ENCODE measurements at places on chromosomes 5 and 9.

GRCh38 chr5:111627862-111628261 lies 115.5 kb upstream of the STARD4 start:
- no peak for DNase-seq

GRCh38 chr5:6714226-6715041 lies 1.2 kb downstream of the TENT4A start:
- peak; percentile 17 for DNase-seq

GRCh38 chr9:19694601-19695000 lies 94.2 kb downstream of the SLC24A2 start:
- DNase-seq: no peak

- DNase-seq: no peak
These were observed 138.7 kb downstream of the SYK start for GRCh38 chr9:90940280-90940679.

DNA sequence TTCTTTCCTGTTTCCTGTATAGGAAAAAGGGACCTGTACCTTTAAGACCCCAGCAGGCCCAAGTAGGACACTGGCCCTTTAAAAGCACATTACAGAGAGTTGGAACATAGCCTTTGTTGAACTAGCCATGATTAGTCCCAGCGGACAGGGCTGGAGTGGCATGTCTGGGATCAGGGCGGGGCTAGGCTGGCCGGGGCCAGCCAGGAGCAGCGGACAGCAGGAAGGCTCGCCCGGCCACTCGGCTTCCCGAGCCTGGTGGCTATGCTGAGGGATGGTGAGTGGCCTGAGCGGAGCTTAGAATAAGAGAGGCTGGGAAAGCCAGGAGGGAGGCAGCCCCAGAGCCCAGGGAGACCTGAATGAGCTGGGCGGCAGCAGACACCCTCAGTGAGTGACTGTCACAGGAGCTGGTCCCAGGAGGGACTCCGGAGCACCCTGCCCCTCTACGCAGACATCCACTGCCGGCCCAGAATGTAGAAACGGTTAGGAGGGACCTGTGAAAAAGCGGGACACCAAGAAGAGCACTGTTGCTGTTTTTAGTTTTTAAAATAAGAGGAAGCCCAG lies 92.1 kb downstream of the DAB2IP start:
- DNase-seq: peak; percentile 73

DNA sequence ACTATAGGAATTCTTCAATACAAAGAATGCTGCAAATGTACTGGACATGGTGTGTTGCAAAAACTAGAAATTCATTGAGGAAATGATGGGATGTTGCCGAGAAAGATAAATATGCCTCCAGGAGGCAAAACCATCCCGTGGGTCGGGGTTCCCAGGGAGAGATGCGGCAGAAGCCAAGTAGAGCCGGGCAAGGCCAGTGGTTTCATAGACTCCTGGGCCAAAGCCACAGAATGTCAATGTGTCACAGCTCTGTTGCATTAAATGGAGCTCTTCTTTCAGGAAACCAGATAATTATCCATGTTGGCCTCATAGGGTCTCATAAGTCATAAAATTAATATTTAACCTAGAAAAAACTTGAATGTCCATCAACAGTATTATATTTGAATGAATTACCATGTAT lies 419.5 kb upstream of the CDH10 start:
- no peak for DNase-seq

- peak; percentile 37 for DNase-seq
These were observed 82.8 kb downstream of the GTF3C4 start for GRCh38 chr9:132752877-132753592.

DNA sequence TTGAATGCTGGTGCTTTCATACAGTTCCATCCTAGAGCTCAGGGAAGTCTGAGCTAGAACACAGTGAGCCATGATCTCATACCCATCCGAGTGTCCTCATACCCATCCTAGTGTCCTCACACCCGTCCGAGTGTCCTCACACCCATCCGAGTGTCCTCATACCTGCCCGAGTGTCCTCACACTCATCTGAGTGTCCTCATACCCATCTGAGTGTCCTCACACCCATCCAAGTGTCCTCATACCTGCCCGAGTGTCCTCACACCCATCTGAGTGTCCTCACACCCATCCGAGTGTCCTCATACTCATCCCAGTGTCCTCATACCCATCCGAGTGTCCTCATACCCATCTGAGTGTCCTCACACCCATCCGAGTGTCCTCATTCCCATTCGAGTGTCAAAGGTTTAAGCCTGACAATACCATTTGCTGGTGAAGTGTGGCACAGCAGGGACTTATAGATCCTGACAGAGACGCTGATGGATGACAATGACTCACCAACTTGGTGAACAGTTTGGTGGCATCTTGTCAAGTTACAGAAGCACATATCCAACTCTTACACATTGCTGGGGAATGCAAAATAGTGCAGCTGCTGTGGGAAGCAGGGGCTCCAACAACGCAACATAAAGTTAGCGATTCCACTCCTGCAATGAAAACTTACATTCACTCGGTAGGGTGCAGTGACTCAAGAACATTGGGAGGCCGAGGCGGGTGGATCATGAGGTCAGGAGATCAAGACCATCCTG lies 77.0 kb upstream of the COL5A1 start:
- DNase-seq: peak; percentile 51

GRCh38 chr5:10036136-10036815 lies 213.4 kb downstream of the ATPSCKMT start:
- peak; percentile 45 for DNase-seq

DNA sequence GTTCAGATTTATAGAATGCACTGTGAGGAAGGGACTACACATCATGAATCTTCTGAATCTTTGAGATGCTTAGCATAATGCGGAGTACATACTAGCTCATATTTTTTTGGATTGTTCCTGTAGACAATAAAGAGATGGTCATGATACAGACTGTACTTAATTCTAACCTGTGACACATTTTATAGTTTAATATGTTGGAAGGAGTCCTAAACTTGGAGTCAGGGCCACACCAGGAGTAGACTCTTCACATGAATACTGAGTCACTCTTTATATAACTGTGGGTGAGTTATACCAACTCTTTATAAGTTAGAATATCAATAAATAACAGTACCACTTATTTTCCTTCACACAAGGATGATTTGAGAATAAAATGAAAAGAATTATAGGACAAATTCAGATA lies 16.9 kb downstream of the C9orf85 start:
- no peak for DNase-seq

DNA sequence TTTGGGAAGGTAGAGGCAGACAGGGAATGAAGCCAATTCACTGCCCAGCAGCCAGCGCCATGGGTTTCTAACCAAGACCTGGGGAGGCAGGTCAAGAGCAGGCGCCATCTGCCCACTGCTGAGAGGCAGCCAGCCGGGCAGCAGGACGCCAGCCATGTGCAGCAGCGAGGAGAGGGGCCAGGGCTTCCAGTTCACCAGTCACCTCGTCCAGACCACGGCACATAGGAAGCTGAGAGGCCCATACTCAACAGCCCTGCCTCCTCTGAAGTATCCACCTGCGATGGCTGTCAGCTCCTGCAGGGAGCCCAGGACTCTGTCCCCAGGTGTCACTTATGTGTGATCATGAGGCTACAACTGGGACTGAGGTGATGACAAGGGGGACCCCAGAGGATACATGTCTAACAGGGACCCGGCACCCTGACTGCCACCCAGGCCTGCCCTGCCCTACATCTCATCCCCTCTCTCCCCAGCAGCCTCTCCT lies 30.1 kb downstream of the IPPK start:
- no peak for DNase-seq

GRCh38 chr5:72634444-72634843 lies 127.2 kb upstream of the ZNF366 start:
- DNase-seq: no peak

- no peak for DNase-seq
These were observed 49.9 kb downstream of the ADAMTS12 start for GRCh38 chr5:33841891-33842290.

GRCh38 chr9:76827296-76828080 lies 63.2 kb downstream of the PCA3 start:
- DNase-seq: no peak

GRCh38 chr9:109918339-109919163 lies 138.6 kb downstream of the PALM2AKAP2 start:
- DNase-seq: peak; percentile 50

DNA sequence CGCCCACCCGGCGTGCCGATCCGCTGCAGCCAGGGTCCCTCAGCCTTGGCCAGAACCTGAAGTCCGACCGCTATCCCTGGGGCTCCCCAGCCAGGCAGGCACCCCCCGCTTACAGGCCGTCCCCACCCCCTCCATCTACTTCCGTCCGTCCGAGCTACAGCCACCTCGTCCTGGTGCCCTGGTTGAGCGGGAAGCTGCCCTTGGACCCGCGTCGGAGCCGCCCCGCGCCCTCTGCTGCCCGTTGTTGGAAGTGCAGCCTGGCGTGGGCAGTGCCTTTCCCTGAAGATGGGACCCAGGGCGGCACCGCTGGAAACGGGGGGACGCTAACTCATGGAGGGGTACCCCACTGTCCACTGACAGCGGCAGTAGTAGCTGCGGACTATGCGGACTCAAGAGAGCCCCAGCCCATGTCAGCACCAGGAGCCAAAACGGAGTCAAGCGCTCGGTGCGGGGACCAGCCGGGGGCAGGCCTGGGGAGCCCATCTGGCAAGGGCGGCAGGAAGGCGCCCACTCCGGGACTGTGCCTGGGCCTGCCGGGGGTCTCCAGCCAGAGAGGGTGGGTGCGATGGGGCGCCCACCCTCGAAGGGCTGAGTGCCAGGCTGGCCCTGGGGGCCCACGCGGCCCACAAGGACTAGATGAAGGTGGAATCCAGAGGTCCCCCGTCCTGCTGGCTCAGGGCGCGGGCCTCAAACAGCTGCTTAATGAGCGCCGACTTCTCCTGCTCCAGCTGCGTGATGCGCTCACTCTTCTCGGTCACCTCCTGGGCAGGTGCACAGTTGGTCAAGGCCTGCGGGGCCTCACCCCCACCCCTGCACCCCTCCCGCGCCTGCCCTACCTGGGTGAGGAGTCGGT lies 6.1 kb downstream of the SAPCD2 start:
- peak; percentile 69 for DNase-seq

GRCh38 chr9:133694686-133695085 lies 43.5 kb downstream of the SARDH start:
- no peak for DNase-seq

DNA sequence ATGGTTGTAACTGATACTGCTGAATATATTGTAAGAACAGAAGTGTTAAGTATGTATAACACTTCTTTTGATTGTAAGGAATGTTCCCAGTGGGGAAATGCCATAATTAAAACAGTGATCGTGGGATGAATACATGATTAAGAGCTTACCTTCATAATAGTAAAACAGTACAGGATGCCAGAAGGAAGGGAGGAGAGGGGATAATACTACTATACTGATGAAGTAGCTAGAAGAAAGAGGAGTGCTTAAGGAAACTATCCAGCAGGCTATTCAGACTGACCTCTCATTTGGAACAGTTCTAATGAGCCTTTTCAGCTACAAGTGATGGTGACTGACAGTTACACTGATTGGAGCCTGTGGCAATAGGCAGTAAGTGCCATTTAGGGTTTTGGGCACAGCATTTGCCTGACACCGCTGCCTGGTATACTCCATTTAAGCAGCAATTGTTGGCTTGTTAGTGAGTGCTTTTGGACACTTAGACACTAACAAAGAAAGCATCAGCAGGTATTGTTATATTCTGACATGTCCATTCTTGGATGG lies 33.8 kb upstream of the KDM4C start:
- DNase-seq: no peak

- DNase-seq: peak; percentile 59
These were observed 138.4 kb downstream of the MAPKAP1 start for GRCh38 chr9:125568621-125569020.

DNA sequence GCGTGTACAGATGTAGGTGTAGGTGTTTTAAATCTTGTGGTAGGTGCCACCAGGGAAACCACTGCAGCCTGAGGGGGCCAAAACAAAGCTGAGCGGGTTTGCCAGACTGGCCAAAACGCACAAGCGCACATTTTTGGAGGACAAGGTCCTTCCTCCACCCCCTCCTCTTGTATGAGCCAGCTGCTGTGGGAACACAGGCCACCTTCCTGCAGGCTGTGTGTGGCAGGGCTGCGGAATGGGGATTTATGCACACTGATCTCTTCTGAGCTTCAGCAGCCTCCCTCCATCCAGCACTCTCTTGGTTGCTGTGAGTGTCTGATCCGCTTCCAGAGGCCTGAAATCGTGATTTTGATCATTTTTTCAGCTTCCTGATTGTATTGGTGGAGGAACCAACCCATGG lies 22.4 kb downstream of the ZBTB43 start:
- DNase-seq: no peak

DNA sequence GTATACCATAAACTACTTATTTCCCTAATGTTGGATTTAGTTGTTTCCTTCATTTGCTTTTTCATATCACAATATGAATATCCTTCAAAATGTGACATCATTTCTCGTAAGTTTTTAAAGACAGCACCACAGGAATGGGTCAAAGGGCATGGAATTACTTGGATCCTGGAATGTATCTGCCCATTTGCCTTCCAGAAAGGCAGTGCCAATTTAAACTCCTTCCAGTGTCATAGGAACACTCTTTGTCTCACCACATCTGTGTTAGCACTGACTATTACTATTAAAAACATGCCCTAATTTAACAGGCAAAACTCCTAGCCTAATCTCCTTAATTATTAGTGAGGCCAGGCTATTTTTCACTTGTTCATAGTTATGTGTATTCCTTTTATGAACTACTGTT lies 58.0 kb downstream of the SPTLC1 start:
- no peak for DNase-seq

GRCh38 chr9:88922091-88922490 lies 69.2 kb upstream of the S1PR3 start:
- no peak for DNase-seq

DNA sequence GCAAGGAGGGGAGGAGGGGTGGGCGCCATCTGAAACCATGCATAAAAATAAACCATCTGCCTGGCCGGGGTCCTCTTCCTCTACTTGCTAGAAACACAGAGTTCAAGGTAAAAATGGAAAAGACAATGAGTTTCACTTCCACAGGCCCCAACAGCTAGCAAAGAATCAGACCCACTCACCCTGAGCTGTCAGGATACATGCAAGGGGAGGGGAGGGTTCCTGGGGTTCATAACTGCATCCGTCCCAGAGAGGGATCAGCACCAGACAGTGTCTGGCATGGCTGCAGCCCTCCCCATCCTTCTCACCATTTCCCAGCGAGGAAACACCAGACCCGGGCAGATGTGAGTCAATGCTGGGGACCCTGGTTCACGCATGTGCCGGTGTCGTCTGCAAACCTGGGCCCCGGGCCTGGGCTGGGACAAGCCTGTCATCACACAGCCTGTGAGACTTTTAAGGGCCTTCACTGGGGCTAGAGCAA lies 55.4 kb downstream of the SEMA4D start:
- DNase-seq: no peak

GRCh38 chr5:27900761-27901160 lies 862.4 kb upstream of the CDH9 start:
- no peak for DNase-seq

- no peak for DNase-seq
These were observed 121.6 kb downstream of the TLR4 start for GRCh38 chr9:117825609-117826347.

Measured in tongue (tissue), 3 donors.